ENCODE measurements at places on chromosomes 6 and 20. TPM values are rescaled to one million over a fixed set of nuclear protein-coding genes. Genes with fewer than 3 reads are reported as not detected.

GRCh38 chr20:58852543-58853271 lies at the start of gene GNAS:
TSS of gene GNAS (plus strand) at chr20:58852716.
- peaks cover 6% of the 10 kb centered on the region for H3K4me1 ChIP-seq
- no peak within 1 kb of the TSS for H3K27ac ChIP-seq
- no peak within 1 kb of the TSS for H3K4me3 ChIP-seq
- DNase-seq = peak; percentile 32
- H3K36me3 ChIP-seq = no peaks in the 10 kb centered on the region
- H3K27me3 ChIP-seq = peaks cover 95% of the 10 kb centered on the region

Gene TMEM217
- 0.09 TPM for polyA plus RNA-seq

DNA sequence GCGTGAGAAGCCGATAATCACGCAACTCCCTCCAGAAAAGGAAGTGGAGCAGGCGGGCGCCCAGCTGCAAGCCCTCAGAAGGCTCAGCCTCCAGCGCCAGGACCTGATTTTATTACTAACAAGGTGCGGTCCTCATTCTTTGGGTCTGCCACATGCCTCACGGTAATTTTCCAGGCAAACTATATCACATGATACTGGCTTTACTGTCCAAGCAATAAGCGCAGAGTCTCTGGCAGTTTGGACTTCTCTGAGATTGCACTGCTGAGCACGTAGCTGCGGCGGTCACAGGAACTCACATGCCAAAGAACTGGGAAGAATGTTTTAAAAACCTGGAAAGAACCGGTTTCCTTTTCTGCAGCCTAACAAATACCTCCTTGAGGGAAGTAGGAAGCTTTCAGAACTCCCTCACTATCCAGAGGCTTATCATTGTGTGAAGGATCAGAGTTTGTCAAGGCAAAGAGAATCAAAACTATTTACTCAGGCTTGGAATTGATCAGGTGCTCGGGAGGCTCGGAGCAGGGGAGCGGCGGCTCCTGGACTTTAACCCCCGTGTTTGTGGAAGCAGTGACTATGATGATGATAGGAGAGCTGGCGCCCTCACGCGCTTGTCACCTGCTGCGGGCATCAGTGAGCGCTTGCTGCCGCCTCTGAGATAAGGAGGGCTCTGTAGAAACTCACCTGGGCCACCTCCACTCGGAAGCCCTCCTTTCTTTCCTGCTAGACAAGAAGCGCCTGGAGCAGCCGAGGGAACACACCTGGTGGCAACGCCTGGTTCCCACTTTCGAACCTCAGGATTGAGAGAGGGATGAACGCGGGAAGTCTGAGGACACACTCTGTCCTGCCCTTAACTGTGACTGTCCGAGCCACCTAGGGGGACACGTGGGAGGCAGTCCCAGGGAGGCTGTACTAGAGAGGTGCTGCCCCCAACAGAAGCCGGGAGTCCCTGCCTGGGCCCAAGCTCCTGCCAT lies 27.2 kb upstream of the SYNJ2 start:
- no peaks in the 10 kb centered on the region for H3K4me1 ChIP-seq
- H3K36me3 ChIP-seq = no peaks in the 10 kb centered on the region
- DNase-seq = no peak
- no peak overlapping the region for H3K27ac ChIP-seq
- no peak overlapping the region for H3K4me3 ChIP-seq

DNA sequence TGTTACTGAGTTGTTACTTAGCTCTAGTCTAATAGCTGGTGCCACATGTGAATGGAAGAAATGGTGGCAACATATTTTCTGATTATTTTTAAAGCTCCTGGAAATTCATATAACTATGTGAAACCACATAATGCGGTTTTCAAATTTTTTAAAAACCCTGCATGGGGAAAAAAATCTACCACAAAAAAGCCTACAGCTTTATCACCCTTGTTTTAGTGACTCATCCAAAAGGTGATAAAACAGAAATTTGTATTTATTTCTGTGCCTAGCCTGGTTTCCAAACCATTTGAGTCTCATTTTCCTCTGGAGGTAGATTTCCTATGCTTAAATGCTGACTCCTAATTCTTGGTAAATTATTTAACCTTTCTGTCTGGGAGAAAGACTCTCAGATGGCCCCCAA lies 5.4 kb upstream of the FBXO30 start:
- H3K4me3 ChIP-seq = no peak overlapping the region
- H3K27ac ChIP-seq = no peak overlapping the region
- no peak for DNase-seq

Gene CST4
- not detected for polyA plus RNA-seq

GRCh38 chr20:33477386-33478234 lies 12.3 kb upstream of the CBFA2T2 start:
- H3K4me3 ChIP-seq = no peak overlapping the region
- no peaks in the 10 kb centered on the region for H3K36me3 ChIP-seq
- H3K27me3 ChIP-seq = no peaks in the 10 kb centered on the region
- DNase-seq = no peak
- no peak overlapping the region for H3K27ac ChIP-seq

Gene HLA-DQA2
- 53.5 TPM for polyA plus RNA-seq

- H3K4me3 ChIP-seq = peak within 1 kb of the TSS; percentile 31
- no peaks in the 10 kb centered on the region for H3K27me3 ChIP-seq
- peak; percentile 75 for DNase-seq
- H3K36me3 ChIP-seq = no peaks in the 10 kb centered on the region
- peaks cover 11% of the 10 kb centered on the region for H3K4me1 ChIP-seq
Measured at GRCh38 chr20:59163631-59164530, at the start of gene ZNF831. TSS of gene ZNF831 (plus strand) at chr20:59163821. CDS start at chr20:59191020, 27,199 bp downstream.

Gene SPDEF
- not detected for polyA plus RNA-seq

DNA sequence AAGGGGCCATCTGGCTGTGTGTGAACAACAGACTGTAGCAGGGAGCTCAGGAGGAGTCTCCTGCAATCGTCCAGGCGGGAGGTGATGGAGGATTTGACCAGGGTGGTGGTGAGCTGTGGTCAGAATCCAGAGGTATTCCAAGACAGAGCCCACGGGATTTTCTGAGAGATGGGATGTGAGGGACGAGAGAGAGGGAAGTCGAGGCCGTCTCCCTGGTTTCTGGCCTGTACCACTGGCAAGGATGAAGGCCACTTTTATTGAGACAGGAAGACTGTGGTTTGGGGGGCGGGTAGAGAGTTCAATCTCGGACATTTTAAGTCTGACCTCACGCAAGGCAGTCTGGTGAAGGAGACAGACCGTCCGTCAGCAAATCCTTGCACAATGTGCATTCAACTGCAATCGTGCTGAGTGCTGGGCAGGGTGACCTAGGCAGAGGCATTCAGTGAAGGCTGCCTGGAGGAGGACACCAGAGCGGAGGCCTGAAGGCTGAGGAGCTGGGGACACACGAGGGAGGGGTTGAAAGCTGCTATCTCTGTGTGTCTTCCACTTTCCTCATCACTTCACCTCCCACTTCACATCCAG lies 53.9 kb downstream of the PREX1 start:
- peaks cover 95% of the 10 kb centered on the region for H3K4me1 ChIP-seq
- H3K27me3 ChIP-seq = no peaks in the 10 kb centered on the region
- H3K27ac ChIP-seq = peak overlapping the region; percentile 94
- peak; percentile 99 for DNase-seq

DNA sequence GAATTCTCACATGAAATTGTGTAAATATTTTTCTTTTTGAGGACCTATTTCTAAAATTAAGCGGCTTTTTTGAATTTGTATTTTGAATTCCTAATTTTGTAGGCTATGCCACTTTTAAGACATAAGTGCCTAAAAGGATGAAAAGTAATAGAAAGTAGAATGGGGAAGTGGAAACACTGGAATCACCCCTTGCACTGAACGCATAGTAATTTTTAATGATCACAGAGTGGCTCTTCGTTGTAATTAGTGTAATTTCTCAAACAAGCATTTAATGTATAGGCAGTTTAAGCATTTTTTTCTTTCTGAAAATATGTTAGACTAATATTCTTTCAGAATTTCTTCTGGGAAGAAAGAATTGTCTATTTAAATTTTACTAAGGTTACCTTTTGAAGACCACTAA lies 73.2 kb downstream of the ARID1B start:
- H3K27me3 ChIP-seq = no peaks in the 10 kb centered on the region
- DNase-seq = no peak
- peaks cover 4% of the 10 kb centered on the region for H3K4me1 ChIP-seq
- no peaks in the 10 kb centered on the region for H3K36me3 ChIP-seq

DNA sequence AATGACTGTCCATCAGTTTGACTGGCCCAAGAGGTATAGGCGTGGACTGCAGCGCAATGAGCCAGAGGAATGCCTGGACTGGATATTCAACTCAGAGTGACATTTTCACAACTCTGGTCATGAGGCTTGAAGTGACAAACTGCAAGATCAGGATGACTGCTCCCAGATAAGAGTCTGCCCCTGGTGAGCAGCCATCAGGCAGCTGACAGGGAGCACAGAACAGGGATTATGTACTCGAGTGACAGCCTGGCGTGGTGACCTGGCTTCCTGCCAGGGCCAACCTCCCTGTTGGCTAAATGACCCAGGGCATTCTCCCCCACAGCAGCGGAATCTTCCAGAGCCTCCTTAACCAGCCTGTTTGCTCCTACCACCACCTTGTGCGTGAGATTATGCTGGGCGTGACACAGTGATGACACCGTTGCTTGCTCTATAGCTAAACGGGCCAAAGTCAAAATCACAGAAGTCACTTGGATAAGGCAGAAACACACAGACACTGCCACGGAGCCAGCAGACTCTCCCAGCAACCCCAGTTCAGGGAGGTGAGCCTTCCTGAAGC lies 209.1 kb upstream of the JARID2 start:
- no peak overlapping the region for H3K27ac ChIP-seq
- no peak overlapping the region for H3K4me3 ChIP-seq
- H3K27me3 ChIP-seq = no peaks in the 10 kb centered on the region
- peaks cover 14% of the 10 kb centered on the region for H3K4me1 ChIP-seq
- no peak for DNase-seq

Gene SLC22A3
- polyA plus RNA-seq = not detected

Gene F13A1
- 136 TPM for polyA plus RNA-seq

Gene CNKSR3
- not detected for polyA plus RNA-seq

DNA sequence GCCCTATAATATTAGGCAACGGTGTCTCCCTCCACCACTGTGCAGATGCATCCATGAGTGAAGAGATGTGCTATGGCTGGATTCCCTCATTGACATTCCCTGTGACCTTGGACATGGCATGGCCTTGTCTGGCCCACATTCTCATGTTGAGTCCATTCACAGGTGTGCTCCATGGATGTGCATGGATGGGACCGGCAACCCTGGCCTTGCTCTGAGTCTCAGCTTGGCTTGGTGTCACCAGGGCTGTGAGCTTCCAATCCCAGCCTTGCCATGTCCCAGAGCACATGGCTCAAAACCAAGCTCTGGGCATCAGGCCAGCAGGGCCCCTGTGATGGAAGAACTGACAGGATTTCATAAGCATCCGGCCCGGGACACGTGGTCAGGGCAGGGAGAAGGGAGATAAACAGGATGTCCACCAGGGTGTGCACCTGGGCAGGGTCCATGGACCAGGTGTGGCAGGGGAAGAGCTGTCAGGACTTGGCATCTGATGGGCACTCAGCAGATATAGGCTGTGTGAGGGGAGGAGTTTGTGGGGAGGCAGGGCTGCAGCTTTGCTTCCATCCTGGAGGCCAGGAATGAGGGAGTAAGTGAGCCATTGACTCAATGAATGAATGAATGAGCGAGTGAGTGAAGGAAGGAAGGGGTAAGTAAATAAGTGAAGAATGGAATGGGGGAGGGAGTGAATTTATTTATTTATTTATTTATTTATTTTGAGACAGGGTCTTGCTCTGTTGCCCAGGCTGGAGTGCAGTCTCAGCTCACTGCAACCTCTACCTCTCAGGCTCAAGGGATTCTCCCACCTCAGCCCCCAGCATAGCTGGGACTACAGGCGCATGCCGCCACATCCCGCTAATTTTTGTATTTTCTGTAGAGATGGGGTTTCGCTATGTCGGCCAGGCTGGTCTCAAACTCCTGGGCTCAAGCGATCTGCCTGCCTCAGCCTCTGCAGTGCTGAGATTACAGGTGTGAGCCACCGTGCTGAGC lies 15.7 kb downstream of the NRSN2 start:
- no peak overlapping the region for H3K4me3 ChIP-seq
- DNase-seq = peak; percentile 81
- no peak overlapping the region for H3K27ac ChIP-seq
- peaks cover 17% of the 10 kb centered on the region for H3K4me1 ChIP-seq
- H3K36me3 ChIP-seq = no peaks in the 10 kb centered on the region

Gene MAPK13
- polyA plus RNA-seq = 0.88 TPM

DNA sequence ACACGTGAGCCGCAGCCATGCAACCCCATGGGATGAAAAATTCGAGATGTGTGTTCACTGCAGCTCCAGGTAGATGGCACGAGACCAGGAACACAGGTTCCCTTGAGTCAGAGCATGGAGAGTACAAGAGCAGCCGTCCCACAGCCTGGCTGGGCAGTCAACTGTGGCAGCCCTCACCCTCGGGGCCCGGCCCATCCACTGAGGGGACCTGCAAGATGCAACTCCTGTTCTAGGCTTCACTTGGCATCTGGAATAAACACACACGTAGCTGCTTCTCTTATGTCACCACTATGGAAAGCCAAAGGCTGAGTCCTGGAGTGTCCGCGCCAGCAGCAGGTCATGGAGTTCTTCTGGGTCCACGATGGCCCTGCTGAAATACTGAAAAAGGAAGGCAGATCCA lies 77.0 kb downstream of the WDR27 start:
- no peaks in the 10 kb centered on the region for H3K36me3 ChIP-seq
- no peak overlapping the region for H3K27ac ChIP-seq
- no peak overlapping the region for H3K4me3 ChIP-seq
- H3K4me1 ChIP-seq = no peaks in the 10 kb centered on the region
- no peak for DNase-seq

GRCh38 chr20:20195021-20195705 lies 142.8 kb downstream of the CFAP61 start:
- H3K36me3 ChIP-seq = no peaks in the 10 kb centered on the region
- no peak for DNase-seq

DNA sequence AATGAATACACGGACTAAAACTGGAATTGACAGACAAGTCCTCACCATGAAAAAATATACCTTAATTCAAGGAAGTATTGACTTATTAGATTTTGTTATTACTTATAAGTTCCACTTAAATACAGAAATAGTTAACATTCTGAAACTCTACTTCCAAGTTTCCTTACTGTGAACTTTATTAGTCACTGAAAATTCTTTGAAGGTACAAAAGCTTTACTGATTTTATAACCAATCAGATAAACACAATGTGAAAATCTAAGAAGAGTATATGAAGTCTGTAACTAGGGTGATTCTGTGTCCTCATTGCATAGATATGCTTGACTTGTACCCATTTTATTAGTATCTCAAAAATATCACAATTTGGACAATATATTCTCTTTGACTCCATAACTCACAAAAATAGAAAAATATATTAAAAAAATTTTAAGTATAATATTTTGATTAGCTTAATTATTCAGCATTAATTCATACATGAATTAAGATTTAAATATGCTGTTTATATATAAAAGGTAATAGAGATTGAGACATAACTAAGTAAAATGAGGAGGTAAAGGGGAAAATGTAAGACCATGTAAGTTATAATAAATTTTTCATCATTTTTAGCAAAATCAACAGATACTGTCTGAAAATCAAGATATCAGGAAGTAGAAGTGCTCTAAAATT lies 6.6 kb downstream of the NAPB start:
- peaks cover 3% of the 10 kb centered on the region for H3K36me3 ChIP-seq
- H3K27ac ChIP-seq = no peak overlapping the region
- no peaks in the 10 kb centered on the region for H3K27me3 ChIP-seq
- no peak overlapping the region for H3K4me3 ChIP-seq

Gene CCN2
- polyA plus RNA-seq = not detected

Gene TREM2
- 0.54 TPM for polyA plus RNA-seq

Gene FKBP1A
- 194 TPM for polyA plus RNA-seq

Data from CD14-positive monocyte (primary cell).